ENCODE measurements at places on chromosomes 7 and 10.

DNA sequence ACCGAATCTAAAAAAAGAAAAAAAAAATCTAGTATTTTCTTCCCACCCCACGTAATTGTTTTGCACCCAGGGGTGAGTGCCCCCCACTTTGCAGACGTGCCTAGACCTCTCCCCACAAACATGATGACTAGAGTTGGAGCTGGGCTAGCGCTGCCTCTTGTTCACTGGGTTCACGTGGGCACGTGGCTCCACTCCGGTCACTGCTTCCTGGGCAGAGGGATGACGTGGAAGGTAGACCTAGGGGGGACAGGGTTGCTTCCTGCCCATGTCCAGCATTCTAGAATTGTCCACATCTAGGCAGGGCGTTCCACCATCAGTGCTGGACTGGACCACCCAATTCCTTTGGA is 861 bp upstream of the LIMK1 start:
- DNase-seq = no peak

DNA sequence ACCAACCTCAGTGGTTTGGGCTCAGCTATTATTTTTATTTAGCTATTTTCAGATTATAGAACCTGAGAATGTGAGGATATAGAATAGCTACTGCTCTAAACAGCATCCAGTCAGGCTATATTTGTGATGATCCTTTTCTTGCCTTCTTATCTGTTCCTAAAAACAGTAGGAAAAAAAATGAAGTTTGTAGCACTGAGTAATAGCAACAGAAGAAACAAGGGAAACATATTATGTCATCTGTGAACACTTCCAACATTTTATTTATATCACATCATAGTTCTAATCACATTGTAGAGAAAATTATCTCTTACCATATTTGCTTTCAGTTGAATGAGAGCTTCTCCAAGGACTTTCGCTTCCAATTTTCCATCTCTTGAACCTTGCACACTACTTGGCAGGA is 229.6 kb upstream of the PTPRZ1 start:
- no peak for DNase-seq

DNA sequence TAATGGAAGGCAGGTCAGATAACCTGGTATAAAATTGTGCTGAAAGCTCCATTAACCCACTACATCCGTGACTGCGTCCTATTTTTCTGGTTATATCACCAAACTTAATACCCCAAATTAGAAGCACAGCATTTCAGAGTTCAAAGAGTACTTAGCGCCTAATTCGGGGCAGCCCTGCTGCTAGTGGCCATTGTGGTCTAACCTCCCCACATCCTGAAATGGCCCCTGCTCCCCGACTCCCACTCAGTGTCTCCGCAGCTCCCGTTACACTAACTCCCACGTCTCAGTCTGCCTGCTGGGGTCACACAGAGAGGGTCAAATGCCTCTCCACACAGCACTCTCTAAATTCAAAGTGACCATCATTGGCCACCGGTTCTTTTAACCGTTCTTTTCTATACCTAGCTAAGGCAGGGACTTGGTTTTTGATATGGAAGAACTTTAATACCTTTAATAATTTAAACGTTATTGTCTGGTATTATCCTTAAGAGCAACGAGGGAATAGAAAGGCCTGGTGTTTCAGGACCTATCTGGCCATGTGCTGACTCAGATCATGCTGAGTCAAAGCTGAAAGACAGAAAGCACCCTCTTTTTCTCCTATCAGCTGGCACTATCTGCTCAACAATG is 117.1 kb downstream of the KMT2E start:
- no peak for DNase-seq

DNA sequence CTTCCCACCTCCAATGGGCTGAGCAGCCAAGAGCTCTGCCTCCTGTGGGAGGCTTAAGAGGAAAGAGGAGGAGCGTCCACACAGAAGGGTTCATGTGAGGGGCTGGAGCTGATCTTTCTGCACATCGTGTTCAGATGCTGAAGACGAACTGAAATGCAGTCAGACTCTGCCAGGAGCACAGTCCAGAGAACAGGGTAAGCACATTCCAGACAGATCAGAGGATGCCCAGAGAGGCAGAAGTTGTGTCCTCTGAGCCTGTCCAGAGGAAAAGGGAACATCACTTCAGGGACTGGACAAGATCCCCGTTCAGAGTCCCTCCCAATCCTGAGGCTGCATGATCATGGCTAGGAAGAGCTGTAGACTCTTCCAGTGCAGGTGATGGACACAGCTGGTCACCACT is 72.9 kb downstream of the ITIH5 start:
- DNase-seq = no peak

GRCh38 chr10:73410897-73411296 is 3.0 kb downstream of the ANXA7 start:
- no peak for DNase-seq

- no peak for DNase-seq
Measured at GRCh38 chr10:124849111-124849773, 47.6 kb downstream of the ABRAXAS2 start.

Measured in H1 (cell line).